Karpas-422 (cell line): ENCODE measurements at places on chromosomes 12 and 14.

DNA sequence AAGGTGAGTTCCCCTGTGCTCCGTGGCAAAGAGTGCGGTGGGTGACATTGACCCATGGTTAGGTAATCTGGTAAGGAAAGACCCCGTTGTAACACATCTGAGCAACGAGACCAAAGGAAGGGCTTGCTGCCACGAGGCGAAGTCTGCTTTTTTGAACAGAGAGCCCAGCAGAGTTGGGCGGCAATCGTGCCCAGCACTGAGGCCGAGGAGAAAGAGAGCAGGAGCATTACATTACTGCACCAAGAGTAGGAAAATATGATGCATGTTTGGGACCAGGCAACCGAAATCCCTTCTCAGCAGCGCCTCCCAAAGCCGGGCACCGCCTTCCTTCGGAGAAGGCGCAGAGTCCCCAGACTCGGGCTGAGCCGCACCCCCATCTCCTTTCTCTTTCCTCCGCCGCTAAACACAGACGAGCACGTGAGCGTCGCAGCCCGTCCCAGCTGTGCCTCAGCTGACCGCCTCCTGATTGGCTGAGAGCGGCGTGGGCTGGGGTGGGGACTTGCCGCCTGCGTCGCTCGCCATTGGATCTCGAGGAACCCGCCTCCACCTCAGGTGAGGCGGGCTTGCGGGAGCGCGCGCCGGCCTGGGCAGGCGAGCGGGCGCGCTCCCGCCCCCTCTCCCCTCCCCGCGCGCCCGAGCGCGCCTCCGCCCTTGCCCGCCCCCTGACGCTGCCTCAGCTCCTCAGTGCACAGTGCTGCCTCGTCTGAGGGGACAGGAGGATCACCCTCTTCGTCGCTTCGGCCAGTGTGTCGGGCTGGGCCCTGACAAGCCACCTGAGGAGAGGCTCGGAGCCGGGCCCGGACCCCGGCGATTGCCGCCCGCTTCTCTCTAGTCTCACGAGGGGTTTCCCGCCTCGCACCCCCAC is at the start of gene HIF1A:
TSS of gene HIF1A (plus strand) at position 684 of the 865 bp plus-strand sequence. CDS start 292 bp downstream, outside the sequence.
- peak; percentile 100 for DNase-seq

GRCh38 chr12:115335594-115335993 is 651.6 kb upstream of the TBX3 start:
- no peak for DNase-seq

DNA sequence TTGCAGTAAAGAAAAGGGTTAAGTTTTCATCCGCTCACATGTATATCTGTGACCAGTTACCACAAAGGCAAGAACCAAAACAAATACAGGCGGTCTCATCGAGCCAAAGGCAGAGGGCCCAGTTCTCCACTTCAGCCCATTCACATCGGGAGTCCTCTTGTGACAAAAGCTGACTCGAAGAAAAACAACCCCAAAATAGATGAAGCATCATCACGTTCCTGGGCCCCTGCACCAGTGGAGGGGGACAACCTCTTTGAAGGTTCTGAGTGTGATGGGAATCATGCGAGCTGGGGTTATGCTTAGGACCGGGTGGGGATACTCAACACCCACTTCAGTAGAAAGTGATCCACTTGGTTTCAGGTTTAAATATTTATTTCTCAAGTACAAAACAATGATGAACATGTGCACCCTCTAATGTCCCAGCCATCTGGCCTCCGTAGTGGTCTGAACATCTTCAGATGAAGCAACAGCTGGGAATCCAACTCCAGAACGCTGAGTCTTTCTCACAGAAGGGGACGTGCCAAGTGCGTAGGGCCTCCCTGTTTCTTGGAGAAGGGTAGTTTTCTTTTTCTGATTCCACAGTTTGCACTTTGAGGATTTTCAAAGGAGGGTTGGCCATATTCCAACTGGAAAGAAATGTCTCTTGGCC is 8.4 kb downstream of the GSC start:
- no peak for DNase-seq

DNA sequence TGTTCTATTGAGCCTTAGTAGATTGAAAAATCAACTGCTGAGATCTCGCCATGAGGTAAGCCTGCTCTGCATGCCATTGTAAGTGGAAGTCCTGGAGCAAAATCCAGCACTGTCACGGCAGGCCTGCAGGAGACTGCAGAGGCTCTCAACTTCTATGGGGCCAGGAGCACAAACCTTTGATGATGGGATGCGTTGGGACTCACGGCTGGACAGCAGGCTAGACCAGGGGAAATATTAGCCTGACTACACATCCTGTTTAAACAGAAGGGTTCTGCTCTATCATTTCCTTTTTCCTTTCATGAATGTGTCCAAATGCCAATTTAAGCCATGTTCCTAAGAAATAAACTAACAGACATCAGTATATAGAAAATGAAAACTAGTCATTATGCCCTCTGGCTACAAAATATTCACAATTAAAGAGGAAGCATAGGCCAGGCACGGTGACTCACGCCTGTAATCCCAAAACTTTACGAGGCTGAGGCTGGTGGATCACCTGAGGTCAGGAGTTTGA is 33.9 kb upstream of the RASSF8 start:
- no peak for DNase-seq

DNA sequence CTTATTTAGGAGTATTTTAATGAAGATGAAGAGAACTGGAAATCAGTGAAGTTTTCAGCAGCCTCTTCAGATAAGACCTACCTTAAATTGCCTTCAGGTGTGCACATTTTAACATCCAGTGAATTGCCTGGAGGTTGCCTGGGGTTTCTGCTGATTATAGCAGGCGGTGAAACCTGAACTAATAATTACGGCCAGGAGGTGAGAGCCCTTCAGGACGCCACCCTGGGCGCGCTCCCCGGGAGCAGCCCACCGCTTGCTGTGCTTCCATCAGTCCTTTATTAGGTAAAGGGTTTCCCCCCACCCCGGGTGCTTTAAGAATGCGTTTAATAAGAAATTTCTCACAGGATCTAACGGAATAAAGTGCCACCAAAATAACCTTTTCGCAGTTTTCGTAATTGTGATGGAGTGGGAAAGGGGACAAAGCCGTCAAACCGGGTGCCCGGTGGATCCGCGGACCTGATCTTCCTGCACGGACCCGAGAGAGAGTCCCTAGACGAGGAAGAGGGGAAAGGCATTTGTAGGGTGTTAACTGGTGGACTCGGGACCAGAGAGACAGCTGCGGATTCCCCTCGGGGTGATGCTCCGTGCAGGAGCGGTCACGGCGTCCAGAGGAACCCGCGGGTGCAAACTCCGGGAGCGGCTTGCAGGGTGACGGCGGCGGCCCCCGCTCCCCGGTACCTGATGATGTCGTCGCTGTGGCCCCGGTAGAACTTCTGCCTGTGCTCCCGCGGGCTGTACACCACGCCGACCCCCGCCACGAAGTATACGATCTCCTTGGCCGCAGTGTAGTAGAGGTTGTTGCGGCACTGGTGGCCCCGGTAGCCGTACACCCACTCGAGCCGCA is 902 bp downstream of the EML5 start:
- no peak for DNase-seq
